ENCODE measurements at places on chromosomes 13 and 19.
A peak's percentile ranks its signal among the peaks of the same experiment; 100 is the strongest.

DNA sequence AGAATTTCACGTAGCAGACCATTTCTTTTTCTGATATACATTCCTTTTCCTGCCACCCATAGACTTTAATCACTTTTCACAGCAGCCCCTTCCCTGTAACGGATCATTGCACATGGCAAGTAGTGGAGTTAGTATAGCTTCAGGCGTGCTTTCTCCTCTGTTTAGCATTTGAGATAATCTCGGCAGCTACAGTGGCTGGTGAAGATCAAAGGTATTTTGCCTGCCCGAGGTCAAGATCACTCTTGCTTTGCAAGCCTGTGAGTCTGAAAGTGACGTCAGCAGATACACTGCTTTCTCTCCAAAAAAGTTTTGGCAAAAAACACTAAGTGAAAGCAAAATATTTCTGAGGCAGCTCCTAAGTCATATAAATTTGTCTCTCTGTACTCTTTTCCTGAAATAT is 260.0 kb downstream of the NDFIP2 start:
- no peak for DNase-seq

DNA sequence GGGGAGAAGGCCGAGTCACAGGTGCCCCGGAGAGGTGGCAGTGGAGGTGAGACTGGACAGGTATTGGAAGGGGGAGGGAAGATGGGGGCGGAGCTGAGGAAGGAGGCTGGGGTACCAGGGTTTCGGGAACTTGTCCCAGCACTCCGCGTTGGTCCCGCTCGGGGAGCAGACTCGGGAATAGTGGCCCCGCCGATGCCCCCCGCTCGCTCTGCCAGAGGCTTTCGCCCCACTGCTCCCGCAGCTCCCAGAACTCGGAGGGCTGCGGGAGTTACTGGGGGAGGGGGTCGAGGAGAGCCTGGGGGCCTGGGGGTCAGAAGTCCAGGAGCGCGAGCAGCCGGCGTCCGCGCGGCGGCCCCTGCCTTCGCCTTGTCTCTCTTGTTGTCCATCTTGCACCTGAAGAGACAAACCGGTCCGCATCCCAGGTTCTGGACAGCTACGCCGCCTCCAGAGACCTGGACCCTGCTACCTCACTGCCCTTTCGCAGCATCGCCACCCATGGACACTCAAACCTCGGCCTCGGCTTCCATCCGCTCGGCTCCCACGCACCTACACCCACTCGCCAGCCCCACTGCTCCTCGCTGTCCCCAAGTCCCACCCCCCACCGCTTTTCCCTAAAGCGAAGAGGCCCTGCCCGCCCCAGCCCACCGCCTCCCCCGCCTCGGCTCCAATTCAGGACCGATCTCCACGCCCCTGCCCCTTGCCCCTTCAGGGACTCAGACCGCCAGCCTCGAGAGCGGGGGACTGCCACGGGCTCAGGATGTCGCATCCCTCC is 700 bp downstream of the PRR36 start:
- no peak for DNase-seq

DNA sequence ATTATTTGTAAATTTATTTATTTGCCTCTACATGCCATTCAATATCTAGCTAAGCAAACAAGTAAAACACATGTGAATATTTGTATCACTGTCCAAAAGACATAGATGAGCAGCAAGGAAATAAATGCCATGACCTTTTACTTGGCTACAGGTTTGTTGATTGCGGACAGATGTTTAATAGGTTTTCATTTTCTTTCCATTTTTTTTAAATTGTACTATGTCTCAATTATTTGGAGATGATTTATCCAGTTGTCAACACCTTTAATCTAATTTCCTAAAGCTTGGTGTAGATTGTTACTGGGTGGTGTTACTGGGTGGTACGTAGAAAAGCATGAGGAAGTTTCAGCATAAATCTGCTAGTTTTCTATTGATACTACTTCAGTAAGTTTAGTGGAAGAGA is 560.6 kb upstream of the SPRY2 start:
- DNase-seq = no peak

GRCh38 chr13:36033035-36033434 is 98.1 kb downstream of the DCLK1 start:
- DNase-seq = no peak

DNA sequence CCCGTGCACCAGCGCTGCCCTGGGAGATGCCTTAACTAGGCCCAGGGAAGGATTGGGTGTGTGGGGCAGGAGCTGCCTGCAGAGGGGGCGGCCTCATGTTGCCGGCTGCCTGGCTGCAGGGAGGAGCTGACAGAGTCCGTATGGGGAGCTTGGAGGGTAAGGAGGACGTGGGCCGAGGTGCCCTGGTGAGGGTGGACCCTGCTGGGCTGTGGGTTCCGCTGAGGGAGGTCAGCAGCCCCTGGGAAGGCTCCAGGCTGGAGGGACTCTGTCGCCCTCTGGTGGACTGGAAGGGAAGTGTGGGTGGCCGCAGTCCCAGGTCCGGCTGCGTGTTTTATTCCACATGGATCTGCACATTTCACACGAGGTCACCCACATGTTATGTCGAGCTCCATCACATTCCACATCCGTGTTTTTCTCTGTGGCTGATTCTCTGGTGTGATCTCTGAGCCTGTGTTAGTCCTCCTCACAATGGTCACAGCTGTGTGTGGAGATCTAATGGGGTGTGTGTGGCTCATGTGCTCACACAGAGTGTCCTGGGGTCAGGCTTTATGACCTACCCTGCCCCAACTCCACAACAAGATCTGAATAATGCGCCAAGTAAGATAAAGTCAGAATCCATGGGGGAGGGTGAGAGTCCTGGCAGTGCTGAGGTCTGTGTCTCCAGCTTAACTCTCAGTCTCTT is 1.8 kb upstream of the CEACAM8 start:
- peak; percentile 37 for DNase-seq

DNA sequence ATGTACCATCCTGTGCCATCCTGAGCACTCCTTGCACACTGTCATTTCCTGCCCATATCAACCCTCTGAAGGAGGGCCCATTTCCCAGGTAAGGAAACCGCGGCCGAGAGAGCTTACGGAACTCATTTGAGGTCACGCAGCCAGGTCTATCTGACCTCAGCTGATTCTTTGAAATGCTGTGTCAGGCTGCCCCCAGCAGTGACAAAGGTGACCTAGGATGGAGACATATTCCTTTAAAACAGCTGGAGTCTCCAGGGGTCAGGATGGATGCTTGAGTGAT is 42.2 kb upstream of the VSTM2B start:
- no peak for DNase-seq

- no peak for DNase-seq
These were observed 22.8 kb upstream of the CEBPG start for GRCh38 chr19:33350538-33351309.

DNA sequence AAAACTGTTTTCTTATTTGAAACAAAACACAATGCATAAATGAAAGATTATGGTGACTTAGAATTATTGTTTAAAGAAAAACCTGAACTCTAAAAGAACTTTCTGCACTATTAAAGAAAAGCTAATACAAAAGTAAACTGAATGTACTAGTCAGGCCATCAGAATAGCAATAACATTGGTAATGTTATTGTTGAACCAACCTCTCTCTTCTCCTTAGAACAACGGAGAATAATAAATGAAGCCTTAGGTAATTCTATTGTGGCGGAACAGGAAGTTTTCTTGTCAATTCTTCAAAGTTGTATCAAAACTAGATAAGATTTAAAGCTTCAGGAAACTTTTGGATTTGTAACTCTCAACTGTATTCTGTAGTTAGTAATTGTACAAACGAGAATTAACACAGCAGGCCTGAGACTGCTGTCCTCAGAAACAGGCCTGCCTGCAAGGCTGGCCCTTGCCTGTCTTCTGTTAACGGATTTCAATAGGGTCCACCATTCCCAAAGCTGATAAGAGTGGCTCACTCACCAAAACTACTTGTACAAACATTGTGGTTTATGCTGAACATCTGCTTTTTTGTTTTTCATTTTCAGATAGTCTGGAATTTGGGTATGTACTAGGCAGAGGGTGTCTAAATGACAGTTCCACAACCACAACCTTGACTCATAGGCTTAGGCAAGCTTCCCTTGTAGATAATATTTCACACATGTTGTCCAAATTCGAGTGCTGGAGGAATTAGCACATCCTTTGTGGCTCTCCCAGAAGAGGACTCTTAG is 825.8 kb downstream of the GPC5 start:
- no peak for DNase-seq

- no peak for DNase-seq
These were observed 19.3 kb downstream of the PRAM1 start for GRCh38 chr19:8483165-8483564.

GRCh38 chr19:801861-802497 is 4.7 kb downstream of the PTBP1 start:
- no peak for DNase-seq

DNA sequence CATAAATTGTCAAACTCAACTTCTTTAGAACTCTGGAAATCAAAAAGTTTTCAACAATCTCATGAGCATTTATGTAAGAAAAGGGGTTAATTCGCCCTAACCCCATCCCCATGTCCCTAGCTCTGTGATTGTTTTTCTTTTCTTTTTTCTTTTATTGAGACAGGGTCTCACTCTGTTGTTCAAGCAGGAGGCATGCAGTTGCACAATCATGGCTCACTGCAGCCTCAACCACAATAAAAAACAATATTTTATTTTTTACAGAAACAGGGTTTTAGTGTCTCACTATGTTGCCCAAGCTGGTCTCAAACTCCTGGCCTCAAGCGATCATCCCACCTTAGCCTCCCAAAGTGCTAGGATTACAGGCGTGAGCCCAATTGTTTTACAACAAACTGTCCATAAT is 16.7 kb downstream of the VWA8 start:
- no peak for DNase-seq

GRCh38 chr13:40187841-40188591 is 478.4 kb downstream of the FOXO1 start:
- peak; percentile 37 for DNase-seq

- no peak for DNase-seq
These were observed 101.5 kb downstream of the HS6ST3 start for GRCh38 chr13:96191367-96191766.

DNA sequence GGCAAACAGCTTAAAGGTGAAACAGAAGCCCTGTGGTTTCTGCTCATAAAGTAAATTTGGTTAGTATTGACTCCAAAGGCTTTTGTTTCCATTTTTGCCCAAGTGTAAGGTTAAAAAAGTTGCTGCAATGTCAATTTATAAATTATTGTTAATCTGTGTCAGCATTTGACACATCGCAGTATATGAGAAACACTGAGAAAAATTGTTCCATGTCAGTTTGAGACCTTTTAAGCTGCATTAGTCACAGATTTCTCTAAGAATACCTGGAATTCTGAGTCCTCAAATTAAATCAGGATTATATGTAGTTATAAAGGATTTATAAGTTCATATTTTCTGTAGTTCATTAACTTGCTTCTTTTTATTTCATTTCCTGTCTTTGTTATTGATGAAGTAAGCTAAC is 78.8 kb downstream of the FGF14 start:
- DNase-seq = no peak

DNA sequence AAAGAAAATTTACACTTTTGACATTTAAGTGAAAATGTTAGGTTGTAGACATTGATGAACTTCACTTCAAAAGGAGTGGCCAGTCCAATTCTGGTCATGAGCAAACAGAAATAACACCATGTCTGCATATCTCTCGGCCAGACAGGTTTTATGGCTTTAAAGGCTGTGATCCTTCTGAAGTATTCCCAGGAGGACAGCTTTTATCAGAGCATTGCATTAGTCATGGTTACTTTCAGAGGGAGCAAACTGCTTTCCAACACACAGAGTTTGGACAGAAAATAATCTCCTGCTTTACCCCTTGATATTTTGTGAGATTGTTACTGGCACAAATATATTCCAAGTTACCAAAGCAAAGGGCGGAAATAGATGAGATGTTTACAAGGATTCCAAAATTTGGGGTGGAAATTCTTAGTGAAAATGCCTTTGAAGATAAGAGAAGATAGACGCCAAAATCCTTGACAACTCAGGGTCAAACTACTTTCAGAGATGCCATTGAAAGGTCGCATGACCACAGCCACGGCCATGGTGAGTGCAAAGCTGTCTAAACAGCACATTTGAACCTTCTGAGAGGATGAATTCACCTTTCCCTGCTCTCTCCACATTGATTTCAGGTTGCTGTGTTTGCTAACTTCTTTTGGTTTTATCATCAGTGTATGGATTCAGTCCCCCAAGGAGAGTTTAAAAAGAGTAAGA is 584.5 kb upstream of the SGCG start:
- no peak for DNase-seq

- no peak for DNase-seq
These were observed at the start of gene DMPK for GRCh38 chr19:45782162-45782691. TSS of gene DMPK (minus strand) at chr19:45782490. CDS start at chr19:45782352, 138 bp downstream.

- DNase-seq = no peak
These were observed 1.5 kb downstream of the UNC13A start for GRCh38 chr19:17686592-17687024.

DNA sequence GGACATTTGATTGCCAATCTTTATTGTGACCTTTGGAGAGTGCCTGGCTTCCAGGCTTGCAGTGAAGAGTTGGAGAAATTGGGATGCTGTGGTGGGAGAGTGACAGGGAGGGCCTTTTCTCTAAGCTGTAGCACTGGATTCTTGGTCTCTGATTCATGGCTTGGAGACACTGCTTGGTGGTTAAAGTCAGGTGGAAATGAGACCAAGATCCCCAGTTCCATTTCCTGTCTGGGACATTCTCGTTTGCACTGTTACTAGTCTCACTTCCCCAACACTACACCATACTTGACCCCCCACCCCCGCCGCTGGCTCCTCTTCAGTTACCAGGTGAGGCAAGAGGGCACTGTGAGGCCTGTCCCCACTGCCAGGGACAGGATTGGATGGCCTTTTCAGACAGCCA is 2.9 kb downstream of the SUPT5H start:
- no peak for DNase-seq

GRCh38 chr13:39631307-39631706 is 24.2 kb upstream of the COG6 start:
- no peak for DNase-seq

- no peak for DNase-seq
These were observed 3.6 kb upstream of the F2RL3 start for GRCh38 chr19:16885166-16885565.

DNA sequence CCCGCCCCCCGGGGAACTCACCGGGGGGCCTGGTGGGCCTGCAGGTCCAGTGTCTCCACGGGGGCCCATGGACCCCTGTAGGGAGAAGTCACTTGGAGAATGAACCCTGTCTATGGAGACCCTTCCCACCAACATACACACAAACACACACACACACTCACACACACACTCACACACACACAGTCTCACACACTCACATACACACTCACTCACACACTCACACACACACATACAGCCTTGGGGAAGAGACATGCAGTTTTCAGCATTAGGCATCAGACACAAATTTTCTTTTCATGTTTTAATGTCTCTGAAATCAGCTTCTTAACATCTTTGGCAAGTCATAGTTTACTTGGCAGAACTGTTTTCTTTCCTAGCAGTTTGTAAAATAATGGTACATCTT is 31.0 kb upstream of the OLFM2 start:
- no peak for DNase-seq

GRCh38 chr13:39317291-39317690 is 279.0 kb downstream of the NHLRC3 start:
- no peak for DNase-seq
